Activated CD8-positive, alpha-beta memory T cell treated with anti-CD3 and anti-CD28 coated beads for 1 hour (primary cell): ENCODE measurements at places on chromosomes 16 and 17.

- DNase-seq: peak; percentile 74
These were observed 23.7 kb upstream of the KDM8 start for GRCh38 chr16:27179500-27180072.

DNA sequence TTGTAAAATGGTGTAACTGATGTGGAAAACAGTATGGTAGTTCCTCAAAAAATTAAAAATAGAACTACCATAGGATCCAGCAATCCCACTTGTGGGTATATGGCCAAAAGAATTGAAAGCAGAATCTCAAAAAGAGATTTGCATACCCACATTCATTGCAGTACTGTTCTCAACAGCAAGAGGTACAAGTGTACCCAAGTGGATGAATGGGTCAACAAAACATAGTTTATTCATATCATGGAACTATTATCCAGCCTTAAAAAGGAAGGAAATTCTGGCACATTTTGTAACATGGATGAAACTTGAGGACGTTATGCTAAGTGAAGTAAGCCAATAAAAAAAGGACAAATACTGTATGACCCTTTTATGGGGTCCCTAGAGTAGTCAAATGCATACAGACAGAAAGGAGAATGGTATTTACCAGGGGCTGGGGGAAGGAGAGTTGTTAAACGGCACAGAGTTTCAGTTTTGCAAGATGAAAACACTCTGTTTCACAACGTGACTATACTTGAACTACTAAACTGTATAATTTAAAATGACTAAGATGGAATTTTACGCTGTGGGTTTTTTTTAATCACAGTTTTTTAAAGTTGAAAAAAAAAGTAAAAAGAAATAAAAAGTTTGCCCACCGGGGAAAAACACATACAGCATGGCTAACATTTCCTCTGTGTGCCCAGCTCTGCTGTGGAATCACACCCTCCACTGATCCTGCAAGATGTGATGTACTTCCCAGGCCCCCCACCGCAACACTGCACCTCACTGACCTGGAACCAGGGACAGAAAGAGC, 6.1 kb downstream of the TVP23A start:
- no peak for DNase-seq

DNA sequence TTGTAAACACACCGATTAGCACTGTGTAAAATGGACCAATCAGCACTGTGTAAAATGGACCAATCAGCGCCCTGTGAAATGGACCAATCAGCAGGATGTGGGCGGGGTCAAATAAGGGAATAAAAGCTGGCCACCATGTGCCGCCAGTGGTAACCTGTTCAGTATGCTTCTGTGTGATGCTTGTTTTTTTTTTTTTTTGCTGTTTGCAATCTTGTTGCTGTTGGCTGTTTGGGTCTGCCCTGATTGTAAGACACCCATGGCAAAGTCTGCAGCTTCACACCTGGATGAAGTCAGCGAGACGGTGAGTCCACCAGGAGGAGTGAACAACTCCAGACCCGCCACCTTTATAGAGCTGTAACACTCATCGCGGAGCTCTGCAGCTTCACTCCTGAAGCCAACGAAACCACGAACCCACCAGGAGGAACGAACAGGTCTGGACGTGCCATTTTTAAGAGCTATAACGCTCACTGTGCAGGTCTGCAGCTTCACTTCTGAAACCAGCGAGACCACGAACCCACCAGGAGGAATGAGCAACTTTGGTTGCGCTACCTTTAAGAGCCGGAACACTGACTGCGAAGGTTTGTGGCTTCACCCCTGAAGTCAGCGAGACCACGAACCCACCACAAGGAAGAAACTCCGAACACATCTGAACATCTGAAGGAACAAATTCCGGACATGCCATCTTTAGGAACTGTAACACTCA, 85.0 kb upstream of the MED9 start:
- peak; percentile 20 for DNase-seq

- DNase-seq: no peak
These were observed 14.5 kb upstream of the BRIP1 start for GRCh38 chr17:61877837-61878236.

DNA sequence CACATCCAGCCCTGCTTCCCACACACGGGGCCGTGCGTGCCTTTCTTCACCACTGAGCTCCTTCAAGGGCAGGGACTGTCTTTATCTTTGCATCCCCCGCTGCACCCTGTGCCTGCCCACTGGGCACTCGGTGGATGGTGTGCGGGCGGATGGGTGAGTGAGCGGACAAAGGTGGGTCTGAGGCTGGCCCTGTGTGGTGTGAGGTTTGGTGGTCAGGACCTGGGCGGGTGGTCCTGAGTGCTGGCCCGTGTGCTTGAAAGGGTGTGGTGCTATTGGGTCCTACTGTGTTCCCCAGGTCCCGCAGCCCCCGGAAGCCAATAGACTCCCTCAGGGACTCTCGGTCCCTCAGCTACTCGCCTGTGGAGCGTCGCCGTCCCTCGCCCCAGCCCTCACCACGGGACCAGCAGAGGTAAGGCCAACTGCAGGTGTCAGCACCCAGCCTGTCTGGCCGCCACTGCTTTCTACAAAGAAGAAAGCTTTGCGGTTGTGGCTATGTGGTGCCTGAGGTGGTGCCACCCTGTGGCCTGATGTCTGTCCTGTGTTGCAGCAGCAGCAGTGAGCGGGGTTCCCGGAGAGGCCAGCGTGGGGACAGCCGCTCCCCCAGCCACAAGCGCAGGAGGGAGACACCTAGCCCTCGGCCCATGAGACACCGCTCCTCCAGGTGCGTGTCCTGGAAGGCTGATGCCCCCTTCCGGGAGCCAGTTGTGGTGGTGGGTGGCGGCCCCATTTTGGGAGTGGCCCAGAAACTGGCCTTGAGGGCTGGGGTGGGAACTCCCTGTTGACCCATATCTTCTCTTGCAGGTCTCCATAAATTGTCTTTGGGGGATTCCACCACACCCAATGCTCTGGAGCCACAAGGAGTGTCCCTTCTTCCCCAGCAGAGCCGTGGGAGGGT, 6.8 kb downstream of the ELOB start:
- DNase-seq: no peak

DNA sequence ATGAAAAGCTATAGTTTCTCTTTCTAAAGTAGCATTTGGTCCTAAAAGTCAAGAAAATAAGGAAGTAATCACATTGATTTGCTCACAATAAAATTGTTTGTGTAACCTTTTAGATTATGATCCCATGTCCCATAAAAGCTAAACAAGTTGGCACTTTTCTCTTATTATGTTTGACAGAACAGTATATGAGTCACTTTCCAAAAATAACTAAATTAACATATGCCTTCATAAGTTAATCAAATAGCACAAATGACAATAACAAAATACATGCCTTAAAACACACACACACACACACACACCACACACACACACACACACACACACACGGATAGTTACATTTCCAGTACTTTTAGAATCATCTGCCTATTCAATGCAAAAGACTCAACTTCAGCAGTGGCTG, 2.8 kb downstream of the MED13 start:
- no peak for DNase-seq

DNA sequence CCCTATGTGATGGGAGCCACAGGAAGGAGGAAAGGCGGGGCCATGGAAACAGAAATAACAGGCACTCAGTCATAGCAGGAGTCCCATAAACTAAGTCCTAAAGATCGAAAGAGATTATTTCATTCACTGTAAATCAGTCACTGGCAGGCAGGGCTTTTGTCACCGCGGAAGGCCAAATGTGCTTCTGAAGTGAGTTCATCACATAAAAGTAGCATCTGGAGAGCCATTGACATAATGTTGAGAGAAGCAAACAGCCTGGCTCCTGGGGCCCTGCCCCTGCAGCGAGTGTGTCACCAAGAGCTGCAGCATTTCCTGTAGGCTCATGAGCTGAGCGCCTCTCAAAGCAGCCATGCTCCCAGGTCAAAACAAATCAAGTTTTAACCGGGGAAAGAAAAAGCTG, 476.2 kb downstream of the HAPSTR1 start:
- DNase-seq: no peak

DNA sequence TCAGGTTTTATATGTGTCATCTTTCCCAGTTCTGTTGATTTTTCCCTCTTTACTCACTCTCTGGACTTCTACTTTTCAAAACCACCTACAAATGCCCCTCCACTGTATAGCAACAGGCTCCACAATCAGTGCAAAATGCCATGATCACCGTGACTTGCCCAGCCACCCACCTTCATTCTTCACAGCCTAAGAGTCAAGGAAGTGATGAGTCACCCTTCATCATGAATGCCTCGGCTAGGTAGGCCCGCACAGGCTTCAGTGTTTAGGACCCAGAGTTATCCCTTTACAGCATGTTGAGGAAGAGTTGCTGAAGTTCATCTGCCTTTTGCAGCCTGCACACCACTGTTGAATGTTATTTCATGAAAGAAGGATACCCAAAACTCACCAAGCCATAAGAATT, 158.6 kb downstream of the PMP22 start:
- no peak for DNase-seq

DNA sequence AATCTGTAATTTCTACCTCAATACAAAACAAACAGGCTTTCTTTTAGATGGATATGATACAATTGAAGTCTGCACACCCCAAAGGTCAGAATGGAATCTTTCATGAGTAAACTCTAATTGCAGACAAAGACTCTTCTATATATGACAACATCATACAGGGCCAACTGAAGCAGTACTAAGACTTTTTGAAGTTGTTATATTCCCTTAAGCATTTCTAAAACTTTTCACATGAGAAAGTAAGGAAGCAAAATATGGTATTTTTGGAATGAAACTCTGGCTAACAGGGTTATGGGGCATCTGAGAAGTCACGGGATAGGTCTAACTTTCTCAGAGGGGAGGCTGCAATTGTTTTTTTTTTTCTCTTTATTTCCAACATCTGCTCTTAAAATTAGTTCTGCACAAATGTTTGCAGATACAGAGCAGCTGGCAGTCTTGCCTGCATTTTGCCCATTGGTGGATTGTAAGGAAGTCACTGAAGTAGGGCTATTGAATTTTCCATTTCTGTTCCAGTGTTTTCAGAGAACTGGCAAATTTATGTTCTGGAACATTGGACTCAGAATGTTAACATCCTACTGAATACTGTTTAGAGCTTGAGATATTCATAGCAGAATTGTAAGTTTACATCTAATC, 59.1 kb downstream of the SSH2 start:
- no peak for DNase-seq

- DNase-seq: no peak
These were observed 64.3 kb upstream of the RBL2 start for GRCh38 chr16:53369921-53370320.

- DNase-seq: no peak
These were observed 569 bp downstream of the FLII start for GRCh38 chr17:18257982-18258355.

GRCh38 chr17:79852748-79853147, 13.5 kb upstream of the CBX4 start:
- no peak for DNase-seq

DNA sequence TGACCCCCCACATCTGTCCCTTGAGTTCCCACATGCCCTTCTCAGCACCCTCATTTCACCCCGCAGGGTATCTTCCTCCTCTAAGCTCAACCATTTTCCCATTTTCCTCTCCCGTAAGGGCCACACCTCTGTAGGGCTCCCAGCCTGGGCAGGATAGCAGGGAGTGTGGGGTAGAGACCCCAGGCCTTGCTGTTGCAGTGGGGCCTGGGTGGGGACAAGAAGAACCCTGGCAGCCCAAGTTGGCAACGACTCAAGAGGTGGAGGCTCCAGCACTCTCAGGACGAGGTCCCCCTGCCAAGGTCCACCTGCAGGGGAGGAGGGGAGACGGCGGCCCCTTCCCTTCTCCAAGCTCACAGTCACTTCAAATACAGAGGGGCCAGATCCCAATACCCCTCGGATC, 2.0 kb upstream of the TMEM92 start:
- no peak for DNase-seq
